ENCODE measurements at places on chromosomes 12 and 14.
A peak's percentile ranks its signal among the peaks of the same experiment; 100 is the strongest.

DNA sequence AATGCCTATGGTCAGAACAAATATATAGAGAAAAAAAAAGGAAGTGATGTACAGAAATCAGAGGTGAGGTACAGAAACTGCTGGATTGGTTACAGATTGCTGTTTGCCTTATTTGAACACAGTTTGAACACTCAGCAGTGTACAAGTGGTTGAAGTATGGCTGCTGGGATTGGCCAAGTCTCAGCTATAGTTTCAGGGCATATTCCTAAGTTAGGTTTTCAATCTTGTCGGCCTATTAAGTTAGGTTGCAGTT is 146.4 kb downstream of the LLPH start:
- DNase-seq: no peak

GRCh38 chr12:77167801-77168200 is 102.4 kb upstream of the E2F7 start:
- DNase-seq: no peak

DNA sequence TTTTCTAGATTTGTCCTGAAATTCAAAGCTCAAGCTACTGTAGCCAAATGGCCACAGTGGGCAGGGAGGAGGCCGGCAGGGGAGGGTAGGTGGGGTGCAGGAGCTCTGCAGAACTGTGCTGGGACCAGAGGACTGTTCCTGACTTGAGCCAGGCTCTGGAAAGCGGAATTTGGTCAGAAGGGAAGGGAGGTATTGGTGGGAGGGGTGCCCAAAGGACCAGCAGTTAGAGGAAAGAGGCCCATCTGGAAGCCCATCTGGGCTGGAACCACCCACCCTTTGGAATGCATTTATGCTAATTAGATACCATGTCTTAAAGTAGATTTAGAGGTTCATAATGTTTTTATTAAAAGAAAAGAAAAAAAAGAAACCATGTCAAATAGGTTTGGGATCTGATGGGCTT is 24.5 kb upstream of the JPH4 start:
- no peak for DNase-seq

GRCh38 chr12:22670762-22671161 is 45.8 kb downstream of the ETNK1 start:
- DNase-seq: no peak

- DNase-seq: peak; percentile 83
Measured at GRCh38 chr12:118332511-118332910, 40.2 kb downstream of the TAOK3 start.

GRCh38 chr12:100574187-100575074 is 947 bp downstream of the GAS2L3 start:
- DNase-seq: no peak

GRCh38 chr14:97633131-97633738 is 836.1 kb downstream of the VRK1 start:
- no peak for DNase-seq

DNA sequence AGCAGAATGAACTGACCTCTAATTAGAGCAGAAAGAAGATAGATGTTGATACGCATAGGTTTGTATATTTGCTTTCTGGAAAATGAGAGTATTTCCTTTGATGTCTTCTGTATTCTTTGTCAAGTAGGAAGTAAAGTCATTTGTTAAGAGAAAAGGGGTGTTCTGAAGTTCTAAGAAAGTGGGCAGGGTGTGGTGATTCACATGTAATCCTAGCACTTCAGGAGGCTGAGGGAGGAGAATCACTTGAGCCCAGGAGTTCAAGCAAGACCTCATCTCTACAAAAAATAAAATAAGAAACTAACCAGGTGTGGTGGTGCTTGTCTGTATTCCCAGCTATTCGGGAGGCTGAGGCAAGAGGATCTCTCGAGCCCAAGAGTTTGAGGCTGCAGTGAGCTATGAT is 2.8 kb downstream of the RHNO1 start:
- DNase-seq: no peak

GRCh38 chr14:91229743-91230200 is 14.7 kb downstream of the GPR68 start:
- DNase-seq: peak; percentile 84

DNA sequence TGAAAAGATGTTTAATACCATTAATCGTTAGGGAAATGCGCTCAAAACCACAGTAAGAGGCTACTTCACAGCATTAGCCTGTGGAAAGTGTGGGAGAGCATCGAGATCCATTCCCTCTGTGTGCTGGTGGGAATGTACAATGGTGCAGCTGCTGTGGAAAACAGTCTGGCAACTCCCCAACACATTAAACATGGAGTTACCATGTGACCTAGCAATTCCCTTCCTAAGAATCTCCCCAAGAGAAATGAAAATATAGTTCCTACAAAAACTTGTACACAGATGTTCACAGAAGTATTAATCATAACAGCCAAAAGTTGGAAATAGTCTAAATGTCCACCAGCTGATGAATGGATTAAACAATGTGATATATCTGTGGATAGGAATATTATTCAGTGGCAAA is 23.8 kb downstream of the MLXIP start:
- no peak for DNase-seq

- DNase-seq: no peak
Measured at GRCh38 chr12:75814851-75815754, 216.5 kb downstream of the PHLDA1 start.

GRCh38 chr14:62001963-62002362 is 239.7 kb downstream of the SNAPC1 start:
- DNase-seq: no peak

DNA sequence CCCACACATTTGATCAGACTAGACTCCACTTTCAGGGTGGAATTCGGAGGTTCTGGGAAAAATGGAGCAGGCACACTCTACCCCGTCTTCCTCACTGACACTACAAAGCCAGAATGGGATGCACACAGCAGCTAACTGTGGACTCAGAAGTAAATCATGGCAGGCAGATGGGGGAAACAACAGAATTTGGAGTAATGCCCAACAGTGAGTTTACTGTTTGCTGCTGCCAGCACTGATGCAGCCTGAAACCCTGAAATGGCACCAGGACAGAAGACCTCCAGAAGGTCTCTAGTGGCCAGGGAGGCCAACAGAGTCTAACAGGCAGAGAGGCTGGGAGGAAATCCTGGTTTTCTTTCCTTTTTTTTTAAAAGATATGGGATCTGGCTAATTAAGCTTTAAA is 24.6 kb downstream of the KCTD10 start:
- no peak for DNase-seq

GRCh38 chr12:119780786-119781434 is 96.2 kb downstream of the CIT start:
- DNase-seq: no peak

DNA sequence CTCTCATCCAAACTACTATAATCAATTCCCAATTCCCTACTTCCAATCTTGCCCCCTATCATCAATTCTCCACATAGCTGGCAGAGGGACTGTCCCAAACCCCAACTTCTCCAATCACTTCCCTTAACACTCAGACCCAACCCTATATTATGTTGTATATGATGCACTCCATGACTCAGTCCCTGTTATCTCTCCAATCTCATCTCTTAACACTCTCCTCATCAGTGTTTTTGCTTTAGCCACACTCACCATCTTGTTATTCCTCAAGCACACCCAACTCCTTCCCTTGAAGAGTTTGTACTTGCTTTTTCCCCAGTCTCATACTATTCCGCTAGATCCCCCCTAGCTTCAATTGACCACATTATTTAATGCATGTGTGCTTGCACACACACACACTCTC is 4.9 kb downstream of the RHOJ start:
- no peak for DNase-seq

DNA sequence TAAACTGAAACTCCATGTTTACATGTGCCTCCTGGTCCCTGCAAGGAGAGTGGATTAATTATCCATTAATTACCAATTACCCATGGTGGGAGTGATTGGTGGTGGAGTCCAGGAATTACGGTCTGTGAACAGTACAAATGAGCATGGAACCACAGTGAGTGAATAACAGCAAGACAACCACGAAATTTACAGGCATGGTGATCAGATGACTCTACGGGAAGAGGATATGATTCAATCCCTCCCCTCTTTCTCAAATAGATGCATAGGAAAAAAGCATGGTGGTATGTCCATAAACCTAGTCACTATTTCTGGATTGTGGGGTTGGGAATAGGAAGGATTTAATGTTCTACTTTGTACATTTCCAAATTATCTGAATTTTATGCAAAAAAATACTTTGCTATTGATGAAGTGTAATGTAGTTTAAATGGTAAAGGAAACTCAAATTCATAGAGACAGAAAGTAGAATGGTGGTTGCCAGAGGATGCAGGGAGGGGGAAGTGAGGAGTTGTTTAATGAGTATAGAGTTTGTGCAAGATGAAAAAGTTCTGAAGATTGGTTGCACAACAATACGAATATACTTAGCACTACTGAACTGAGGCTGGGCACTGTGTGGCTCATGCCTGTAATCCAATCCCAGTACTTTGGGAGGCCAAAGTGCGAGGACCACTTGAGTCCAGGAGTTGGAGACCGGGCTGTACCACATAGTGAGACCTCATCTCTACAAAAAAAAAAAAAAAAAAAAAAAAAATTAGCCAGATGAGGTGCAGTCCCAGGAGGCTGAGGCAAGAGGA is 41.2 kb upstream of the C12orf75 start:
- DNase-seq: no peak

GRCh38 chr12:72560003-72560769 is 288.0 kb downstream of the TRHDE start:
- DNase-seq: no peak

DNA sequence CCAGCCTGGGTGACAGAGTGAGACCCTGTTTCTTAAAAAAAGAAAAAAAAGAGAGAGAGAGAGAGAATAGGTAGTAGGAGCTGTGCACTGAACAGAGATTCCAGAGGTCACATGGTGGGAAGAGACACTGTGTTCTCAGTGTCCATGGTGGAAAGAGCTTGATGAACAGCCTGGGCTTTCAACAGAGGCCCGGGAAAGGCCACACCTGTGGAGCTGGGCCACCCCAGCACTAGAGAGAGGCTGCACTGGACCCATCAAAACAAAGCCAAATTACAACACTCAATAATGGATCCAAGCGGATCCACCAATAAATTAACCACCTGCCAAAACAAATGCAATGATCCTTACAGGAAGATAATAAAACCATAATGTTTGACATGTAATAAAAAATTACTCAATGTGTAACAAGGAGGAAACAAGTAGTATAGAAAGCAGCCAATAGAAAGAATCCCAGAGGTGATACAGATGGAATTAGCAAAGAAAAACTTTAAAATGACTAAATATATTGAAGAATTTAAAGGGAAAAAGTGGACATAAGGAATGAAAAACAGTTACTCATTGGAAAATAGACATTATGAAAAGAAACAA is 44.8 kb upstream of the BCL2L14 start:
- DNase-seq: no peak

GRCh38 chr12:88844426-88844825 is 264.2 kb upstream of the KITLG start:
- no peak for DNase-seq

DNA sequence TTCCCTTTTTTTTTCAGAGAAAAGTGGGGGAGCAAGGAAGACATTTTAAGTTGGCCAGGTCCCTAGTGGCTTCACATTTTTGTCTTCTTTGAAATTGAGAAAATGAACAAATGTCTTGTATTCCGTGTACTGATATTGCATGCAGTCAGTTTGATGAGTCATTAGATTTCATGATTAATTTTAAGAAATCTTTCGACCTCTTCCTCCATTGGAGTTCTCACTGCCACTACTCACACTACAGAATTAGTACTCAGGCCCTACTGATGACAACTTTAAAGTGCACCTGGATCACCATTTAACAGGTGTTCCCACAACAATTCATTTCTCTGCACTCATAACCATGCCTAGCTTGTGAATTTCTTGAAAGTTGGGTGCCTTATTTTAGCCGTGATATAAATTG is 50.5 kb downstream of the SAMD4A start:
- no peak for DNase-seq

GRCh38 chr14:69153873-69154270 is 953 bp upstream of the DCAF5 start:
- no peak for DNase-seq

- no peak for DNase-seq
Measured at GRCh38 chr14:99173086-99173485, 98.9 kb downstream of the BCL11B start.

DNA sequence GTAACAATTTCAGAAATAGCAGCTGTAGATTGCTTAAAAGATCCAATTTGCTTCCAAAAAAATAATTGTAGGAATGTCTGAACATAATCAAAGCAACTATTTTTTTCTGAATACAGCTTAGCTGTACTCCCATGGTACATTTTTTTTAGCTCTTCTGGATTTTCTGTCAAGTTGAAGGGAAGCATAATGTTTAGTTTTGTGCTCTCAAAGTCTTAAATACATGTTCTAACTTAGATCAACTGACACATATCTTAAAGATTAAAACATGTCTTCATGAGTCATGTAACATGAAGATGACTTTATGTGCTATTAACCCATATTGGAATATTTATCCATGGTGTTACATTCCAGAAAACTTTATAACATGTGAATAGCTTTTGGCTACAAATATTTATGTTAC is 255.7 kb downstream of the BTG1 start:
- DNase-seq: no peak

GRCh38 chr14:33768458-33768830 is 182.4 kb downstream of the EGLN3 start:
- DNase-seq: no peak

DNA sequence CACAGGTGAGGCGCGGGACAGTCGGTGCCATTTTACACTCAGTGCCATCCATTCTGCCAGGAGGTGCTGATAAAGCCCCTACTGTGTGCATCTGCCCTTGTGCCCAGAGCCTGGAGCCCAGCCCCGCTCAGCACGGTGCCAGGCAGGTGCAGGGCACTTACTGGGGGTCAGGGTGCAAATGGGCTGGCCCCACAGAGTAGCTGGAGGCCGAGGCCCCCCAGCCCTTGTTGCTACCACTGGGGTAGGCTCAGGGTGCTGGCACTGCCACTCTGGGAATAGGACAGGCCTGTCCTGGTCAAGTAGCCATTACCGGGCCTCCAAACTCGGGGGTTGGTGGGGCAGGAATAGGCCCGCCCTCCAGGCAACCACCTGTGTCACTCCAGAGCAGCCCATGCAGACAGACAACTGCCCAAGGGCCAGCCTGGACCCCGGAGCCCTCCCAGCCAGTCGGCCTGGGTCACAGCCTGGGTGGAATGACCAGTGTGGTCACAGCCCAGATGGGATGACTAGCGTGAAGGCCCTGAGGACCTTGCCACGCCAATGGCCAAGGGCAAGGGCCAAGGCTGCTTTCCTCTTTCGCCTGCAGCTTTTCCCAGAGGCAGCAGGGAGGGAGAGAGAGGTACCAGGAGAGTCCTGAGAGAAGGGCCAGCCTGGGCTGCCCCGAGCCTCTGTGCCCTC is 3.0 kb downstream of the INF2 start:
- no peak for DNase-seq

- no peak for DNase-seq
Measured at GRCh38 chr12:99390707-99391106, 256.8 kb upstream of the GARIN6 start.

DNA sequence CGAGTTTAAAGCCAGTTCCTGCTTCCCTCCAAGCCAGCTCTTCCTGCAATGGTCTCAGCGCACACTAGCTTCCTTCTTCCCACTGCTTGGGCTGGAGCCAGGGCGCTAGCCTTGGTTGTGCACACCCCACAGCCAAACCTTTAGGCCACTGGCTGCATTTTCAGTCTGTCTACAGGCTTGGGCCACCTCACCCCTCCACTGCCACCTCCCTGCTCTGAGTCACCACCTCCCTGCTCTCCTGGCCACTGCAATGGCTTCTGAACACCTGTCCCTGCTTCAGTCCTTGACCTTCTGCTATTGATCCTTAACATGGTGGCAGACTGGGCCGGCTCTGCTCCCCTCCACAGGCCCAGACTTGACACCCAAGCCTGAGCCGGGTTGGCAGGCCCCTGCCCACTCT is 151.1 kb downstream of the RBM19 start:
- no peak for DNase-seq
